ENCODE measurements at places on chromosomes 4 and X.

GRCh38 chrX:50471390-50471789 lies 765 bp upstream of the DGKK start:
- no peak for DNase-seq

GRCh38 chr4:88526221-88526815 lies 2.7 kb upstream of the PYURF start:
- no peak for DNase-seq

- DNase-seq: no peak
Measured at GRCh38 chrX:113959912-113960626, 623.8 kb upstream of the HTR2C start.

DNA sequence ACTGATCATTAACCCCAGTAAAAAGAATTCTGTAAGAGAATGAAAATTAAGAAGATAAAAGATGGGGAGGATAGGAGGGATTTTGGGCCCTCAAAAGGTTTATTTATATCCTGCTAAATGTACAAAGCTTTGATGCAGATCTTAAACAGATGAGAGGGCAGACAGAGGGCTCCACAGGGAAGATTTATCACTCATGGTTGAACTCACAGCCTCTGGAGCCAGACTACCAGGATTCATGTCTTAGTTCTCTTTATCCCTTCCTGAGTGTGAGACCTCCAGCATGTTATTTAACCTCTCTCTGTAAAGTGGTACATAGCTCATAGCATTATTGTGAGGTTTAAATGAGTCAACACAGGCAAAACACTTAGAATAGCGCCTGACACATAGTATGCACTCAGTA lies 74.4 kb downstream of the SOWAHB start:
- no peak for DNase-seq

GRCh38 chr4:153294631-153295030 lies 49.9 kb upstream of the MND1 start:
- DNase-seq: no peak
